Calu3 (cell line): ENCODE measurements at places on chromosomes 1 and 21. TPM values are rescaled to one million over a fixed set of nuclear protein-coding genes. Genes with fewer than 3 reads are reported as not detected.
A peak's percentile ranks its signal among the peaks of the same experiment; 100 is the strongest.

DNA sequence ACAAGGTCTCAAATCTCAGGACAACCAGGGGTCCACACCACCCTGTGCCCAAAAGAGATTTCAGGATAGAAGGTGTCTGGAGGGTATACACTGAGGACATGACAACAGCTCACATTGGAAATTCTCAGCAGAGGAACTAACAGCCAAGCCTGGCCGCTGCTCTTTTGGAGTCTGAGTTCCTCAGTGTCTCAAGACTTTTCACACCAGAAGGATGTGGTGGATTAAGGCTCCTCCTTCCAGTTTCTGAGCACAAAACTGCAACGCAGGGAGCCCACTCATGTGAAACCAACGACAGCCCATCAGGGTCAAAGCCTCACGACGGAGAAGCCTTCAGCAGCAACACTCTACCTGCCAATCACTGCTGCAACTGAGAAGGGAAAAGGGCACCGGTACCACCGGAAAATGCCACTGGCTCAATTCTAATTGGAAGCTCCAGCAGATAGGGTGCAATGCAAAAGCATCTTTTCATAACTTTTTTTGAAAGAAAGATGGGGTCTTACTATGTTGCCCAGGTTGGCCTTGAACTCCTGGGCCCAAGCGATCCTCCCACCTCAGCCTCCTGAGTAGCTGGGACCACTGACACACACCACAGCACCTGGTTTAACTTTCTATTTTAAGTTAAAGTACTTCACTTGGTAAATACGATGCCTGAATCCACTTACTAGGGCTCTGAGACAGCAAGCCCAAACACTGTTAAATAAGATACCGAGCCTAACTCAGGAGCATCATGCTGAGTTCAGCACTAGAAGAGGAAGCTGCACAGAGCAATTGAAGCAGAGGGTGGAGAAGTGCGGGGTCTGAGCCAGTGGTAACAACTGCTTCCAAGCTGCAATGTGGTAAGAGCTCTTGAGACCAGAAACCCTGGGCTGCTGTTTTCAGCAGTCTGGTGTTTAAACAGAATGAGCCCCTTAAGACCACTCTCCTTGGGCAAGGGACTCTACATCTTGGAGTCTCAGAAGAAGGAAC, 7.8 kb downstream of the CAPZB start:
- DNase-seq, result no peak
- no peaks in the 10 kb centered on the region for H3K27me3 ChIP-seq
- peaks cover 5% of the 10 kb centered on the region for H3K36me3 ChIP-seq
- H3K4me3 ChIP-seq, result no peak overlapping the region
- peaks cover 9% of the 10 kb centered on the region for H3K4me1 ChIP-seq

GRCh38 chr1:30816211-30817076, 58.9 kb upstream of the LAPTM5 start:
- no peaks in the 10 kb centered on the region for H3K36me3 ChIP-seq
- peaks cover 7% of the 10 kb centered on the region for H3K4me1 ChIP-seq
- H3K27ac ChIP-seq, result no peak overlapping the region
- H3K4me3 ChIP-seq, result no peak overlapping the region
- no peaks in the 10 kb centered on the region for H3K27me3 ChIP-seq
- DNase-seq, result peak; percentile 38

DNA sequence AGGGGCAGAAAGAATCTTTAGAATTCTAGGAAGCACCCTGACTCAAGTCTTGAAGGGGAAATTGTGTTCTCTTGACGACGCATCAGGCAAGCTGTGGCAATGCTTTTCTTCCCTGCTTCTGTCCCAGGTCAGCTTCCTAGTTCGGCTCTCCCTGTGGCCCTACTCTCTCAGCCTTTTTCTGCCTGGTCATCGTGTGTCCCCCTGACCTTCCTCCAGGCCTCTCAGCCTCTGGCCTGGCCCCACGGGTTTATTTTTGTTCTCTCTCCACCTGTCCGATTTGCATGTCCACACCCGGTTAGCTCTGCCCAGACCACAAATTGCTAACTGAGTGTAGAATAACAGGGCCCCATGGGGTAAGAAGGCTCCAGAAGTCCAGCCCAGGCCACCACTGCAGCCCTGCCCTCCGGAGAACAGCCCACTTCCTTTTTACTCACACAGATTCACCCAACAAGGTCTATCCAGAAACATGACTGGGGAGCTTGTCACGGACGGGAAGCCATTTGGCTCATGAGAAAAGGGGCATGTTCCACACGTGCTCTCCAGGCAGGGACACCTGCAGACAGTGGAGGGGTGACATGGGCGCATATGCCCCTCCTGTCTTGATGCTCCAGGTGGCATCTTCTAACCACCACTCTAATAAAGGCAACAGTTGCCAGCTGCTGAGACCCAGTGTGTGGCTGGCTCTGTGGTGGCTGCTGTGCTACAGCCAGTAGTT, 9.8 kb downstream of the KCNN3 start:
- no peak overlapping the region for H3K4me3 ChIP-seq
- no peaks in the 10 kb centered on the region for H3K4me1 ChIP-seq
- H3K27ac ChIP-seq, result no peak overlapping the region

- H3K27me3 ChIP-seq, result no peaks in the 10 kb centered on the region
- DNase-seq, result no peak
- no peaks in the 10 kb centered on the region for H3K4me1 ChIP-seq
- no peak overlapping the region for H3K4me3 ChIP-seq
Observed at GRCh38 chr1:10665930-10666850, 130.3 kb downstream of the CASZ1 start.

FCGR1A gene
- not detected in 2 replicates for total RNA-seq
